ENCODE measurements at places on chromosomes 7 and 10.

GRCh38 chr10:123643315-123643714 lies 22.8 kb upstream of the GPR26 start:
- DNase-seq: no peak

DNA sequence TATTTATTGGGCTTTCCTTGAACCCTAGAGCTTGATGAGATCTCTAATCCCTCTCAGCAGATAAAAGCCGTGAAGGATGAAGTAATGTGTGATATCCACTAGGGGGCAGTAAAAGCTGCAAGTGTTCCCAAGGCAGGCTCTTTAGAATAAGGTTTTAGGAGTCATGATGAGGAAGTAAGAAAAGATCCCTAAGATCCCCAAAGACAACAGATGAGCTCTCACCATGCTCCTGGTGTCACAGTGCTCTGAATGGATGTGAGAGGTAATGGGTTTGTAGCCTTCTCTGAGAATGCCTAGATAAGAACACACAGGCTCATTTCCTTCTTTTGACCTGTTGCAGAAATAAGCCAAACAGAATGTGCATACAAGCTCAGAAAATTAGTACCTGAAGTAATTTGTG lies 70.4 kb upstream of the ITPRID1 start:
- DNase-seq: no peak

DNA sequence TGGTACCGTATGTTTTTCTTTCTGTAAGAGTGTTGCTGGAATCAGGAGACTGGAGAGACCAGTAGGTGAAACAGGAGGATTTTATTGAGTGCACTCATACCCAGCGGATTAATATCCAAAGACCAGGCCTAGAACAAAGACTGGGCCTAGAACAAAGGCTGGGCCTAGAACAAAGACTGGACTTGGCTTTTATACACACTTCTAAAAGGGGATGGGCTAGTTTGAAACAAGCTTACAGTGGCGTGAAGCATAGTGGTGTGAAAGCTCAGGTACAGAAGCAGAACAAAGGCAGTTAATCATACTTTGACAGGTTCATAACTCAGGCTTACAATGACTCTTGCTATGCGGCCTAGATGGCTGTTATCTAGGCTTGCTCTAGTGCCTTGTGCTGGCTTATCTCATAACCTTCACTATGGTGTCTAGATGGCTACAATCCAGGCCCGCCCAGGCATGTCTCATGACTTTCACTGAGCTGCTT lies 67.7 kb downstream of the TRIM24 start:
- no peak for DNase-seq

- no peak for DNase-seq
These were observed 3.4 kb downstream of the TRIM8 start for GRCh38 chr10:102647443-102648268.

GRCh38 chr10:70586348-70586930 lies 16.1 kb downstream of the PRF1 start:
- no peak for DNase-seq

GRCh38 chr10:4343873-4344272 lies 482.1 kb upstream of the AKR1E2 start:
- DNase-seq: no peak

DNA sequence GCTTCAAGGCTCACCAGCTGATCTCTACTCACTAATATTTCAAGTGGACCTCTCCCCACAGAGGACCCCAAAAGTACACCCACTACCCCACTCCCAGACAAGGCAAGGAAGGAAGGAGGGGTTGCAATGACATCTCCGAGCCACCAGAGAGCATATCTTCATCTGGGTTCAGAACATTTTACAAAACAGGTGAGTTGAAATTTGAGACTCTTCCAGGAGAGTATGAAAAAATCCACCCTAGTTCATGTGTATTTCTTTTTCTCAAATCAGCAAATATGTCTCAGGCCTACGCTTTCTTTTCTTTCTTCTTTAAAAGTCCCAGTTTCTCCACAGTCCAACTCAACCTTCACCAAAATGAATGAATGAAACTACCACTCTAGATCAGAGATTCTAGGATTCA lies 61.9 kb downstream of the SGMS1 start:
- DNase-seq: no peak

- no peak for DNase-seq
These were observed 18.5 kb upstream of the C7orf33 start for GRCh38 chr7:148572067-148572522.

- DNase-seq: no peak
These were observed 935 bp upstream of the ZNF736 start for GRCh38 chr7:64312826-64313225.

GRCh38 chr10:126294451-126294850 lies 93.8 kb downstream of the ADAM12 start:
- no peak for DNase-seq

- DNase-seq: no peak
These were observed 18.0 kb downstream of the C10orf105 start for GRCh38 chr10:71701496-71702132.

- DNase-seq: no peak
These were observed 76.6 kb downstream of the TMEM178B start for GRCh38 chr7:141150465-141150864.

DNA sequence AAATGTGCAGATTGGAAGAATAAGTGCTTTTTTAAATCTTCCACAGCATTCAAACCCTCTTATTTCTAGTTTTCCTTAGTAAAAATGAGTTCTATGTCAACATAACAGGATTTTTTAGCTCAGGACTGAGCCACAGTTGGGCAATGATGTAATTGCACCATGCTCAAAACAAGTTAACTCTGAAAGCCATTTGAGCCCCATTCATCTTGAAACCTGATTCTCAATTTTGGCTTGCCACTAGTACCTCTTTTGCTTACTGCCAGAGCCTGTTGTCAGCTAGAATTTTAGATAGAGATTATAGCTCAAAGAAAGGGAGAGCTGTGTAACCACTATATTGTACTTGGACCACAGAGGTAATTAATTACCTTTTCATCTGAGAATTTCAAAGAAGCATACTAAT lies 1028.5 kb upstream of the PHF14 start:
- DNase-seq: no peak

Measured in right lung (tissue), 10 donors.